ENCODE measurements at places on chromosomes 7 and 10. TPM values are rescaled to one million over a fixed set of nuclear protein-coding genes. Genes with fewer than 3 reads are reported as not detected.

DNA sequence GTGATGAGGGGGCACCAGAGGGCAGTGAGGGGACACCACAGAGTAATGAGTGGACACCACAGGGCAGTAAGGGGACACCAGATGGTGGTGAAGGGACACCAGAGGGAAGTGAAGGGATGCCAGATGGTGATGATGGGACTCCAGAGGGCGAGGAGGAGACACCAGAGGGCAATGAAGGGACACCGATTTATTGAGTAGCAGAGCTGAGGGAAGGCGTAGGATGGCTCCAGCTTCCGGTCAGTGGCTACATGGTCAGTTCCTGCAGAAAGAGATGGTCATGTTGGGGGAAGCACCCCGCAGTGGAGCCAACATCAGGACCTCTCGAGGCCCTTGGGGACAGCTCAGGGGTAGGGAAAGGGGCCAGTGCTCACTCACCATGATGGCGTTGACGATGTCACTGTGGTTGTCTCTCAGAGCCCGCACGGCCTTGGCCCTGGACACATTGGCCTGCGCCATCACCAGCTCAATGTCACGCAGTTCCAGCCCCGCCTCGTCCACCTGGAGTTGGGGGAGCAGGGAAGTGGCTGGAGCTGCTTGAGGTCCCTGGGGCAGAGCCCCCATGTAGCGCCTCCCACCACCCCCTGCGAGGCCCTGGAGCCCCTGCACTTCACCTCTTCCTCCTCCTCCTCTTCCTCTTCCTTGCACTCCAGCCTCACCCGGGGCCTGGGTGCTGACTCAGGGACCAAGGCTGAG, 8.4 kb downstream of the NACAD start:
- no peak for DNase-seq

GRCh38 chr10:2097937-2098336, 360.6 kb upstream of the ADARB2 start:
- DNase-seq, result no peak

Gene RELN
- 57.5 TPM for total RNA-seq

GRCh38 chr7:141624763-141625162, 73.6 kb downstream of the AGK start:
- DNase-seq, result no peak
